ENCODE measurements at places on chromosomes 5 and 9. TPM values are rescaled to one million over a fixed set of nuclear protein-coding genes. Genes with fewer than 3 reads are reported as not detected.

The FOXD4L4 gene
- total RNA-seq, result not detected

GRCh38 chr5:71782393-71782770, 63.3 kb downstream of the CARTPT start:
- no peak overlapping the region for H3K27ac ChIP-seq
- DNase-seq, result no peak
- H3K36me3 ChIP-seq, result no peaks in the 10 kb centered on the region
- peaks cover 29% of the 10 kb centered on the region for H3K27me3 ChIP-seq
- peaks cover 12% of the 10 kb centered on the region for H3K4me1 ChIP-seq

The FOXD1 gene
- 0.59 TPM for total RNA-seq

The OCLN gene
- total RNA-seq, result 0.91 TPM

DNA sequence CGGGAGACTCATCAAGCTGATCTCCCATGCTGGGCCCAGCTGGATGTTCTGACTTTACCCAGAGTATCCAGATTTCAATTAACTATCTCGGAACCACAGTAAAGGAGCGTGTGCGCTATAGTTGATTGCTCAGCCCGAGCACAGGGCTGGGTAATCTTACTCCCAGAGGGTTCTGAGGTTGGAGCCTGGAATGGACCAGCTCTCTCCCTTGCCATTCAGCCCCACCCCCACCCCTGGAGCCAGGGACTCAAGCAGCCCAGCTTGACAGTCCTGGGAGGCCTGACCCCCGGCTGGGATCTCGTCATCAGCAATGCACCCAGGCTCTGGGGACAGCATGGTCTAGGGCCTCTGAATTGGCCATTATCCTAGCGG, 23.7 kb upstream of the PTGES start:
- no peak overlapping the region for H3K27ac ChIP-seq
- peaks cover 14% of the 10 kb centered on the region for H3K27me3 ChIP-seq
- H3K4me3 ChIP-seq, result no peak overlapping the region
- no peaks in the 10 kb centered on the region for H3K36me3 ChIP-seq

DNA sequence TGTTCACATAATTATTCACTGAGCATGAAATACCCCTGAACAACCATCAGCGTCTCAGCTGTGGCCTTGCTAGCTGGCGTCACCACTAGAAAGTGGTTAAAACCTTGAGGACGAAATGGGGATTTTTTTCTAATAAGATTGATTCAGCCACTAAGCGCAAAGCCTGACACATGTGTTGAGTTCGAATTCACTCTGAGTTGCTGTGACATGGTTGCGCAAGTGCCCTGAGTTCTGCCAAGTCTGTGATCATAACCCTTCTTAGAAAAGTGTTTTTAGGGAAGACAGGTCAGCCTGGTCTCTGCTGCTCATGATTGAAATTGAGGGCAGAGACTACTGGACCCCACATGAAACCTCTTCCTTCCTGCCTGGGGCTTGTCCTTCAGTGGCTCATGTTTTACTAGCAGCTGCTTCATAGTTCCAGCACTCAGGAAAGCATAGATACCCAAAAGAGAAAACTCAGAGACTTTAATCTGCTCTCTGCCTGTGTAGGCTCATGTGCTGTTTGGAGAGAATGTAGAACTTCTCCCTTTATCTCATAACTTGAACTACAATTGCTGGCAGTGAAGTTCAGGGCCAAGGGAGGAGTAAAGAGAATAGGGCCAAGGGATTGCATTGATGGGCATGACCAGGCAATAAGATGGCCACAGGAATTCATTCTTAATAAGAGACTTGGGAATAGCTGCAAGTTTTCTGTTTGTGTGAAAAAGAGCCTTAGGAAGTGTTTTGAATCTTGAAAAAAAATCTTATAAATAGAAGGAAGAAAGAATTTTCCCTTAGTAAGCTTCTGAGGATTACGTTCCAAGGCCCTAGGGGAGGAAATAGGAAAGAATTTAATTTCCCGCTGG, 66.8 kb upstream of the CXCL14 start:
- H3K4me3 ChIP-seq, result no peak overlapping the region
- no peaks in the 10 kb centered on the region for H3K36me3 ChIP-seq
- no peak overlapping the region for H3K27ac ChIP-seq
- peaks cover 5% of the 10 kb centered on the region for H3K27me3 ChIP-seq

- no peak overlapping the region for H3K27ac ChIP-seq
- no peaks in the 10 kb centered on the region for H3K27me3 ChIP-seq
Measured at GRCh38 chr9:14133394-14133793, 180.5 kb downstream of the NFIB start.

The CTNND2 gene
- total RNA-seq, result not detected

Measured in activated CD8-positive, alpha-beta memory T cell treated with anti-CD3 and anti-CD28 coated beads, Interleukin-2, amount 10 ng/mL, durations not matched to agents 7 days and 5 days (primary cell).